ENCODE measurements at places on chromosomes 5 and 9. TPM values are rescaled to one million over a fixed set of nuclear protein-coding genes. Genes with fewer than 3 reads are reported as not detected.

DNA sequence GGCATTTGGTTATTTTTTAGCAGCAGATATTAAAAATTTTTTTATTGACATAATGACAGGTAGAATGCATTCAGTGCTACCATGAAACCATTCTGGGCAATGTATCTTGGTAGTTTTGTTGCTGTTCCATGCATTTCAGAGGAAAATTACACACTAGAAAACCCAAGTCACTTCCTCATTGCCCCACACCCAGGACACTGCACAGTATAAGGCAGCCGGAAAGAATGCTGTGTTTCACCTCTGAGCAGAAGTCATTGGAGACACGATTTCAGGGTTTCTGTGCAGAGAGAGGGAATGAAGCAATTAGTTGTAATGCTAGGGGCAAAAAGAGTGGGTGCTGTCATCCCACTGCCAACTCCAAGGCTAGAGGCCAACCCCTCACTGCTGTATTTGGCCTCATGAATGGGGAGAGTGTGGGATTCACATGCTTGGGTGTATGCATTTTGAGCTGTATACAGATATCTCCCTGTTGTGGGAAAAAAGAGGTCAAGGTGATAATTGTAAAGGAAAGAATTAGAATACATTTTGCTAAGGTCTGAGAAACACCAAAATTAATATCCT, 290.5 kb downstream of the BNC2 start:
- H3K4me1 ChIP-seq, result peaks cover 27% of the 10 kb centered on the region
- no peaks in the 10 kb centered on the region for H3K27me3 ChIP-seq
- no peak for DNase-seq
- H3K4me3 ChIP-seq, result no peak overlapping the region

GRCh38 chr9:2021731-2022130, 6.6 kb downstream of the SMARCA2 start:
- H3K27me3 ChIP-seq, result peaks cover 41% of the 10 kb centered on the region
- no peak for DNase-seq
- no peaks in the 10 kb centered on the region for H3K36me3 ChIP-seq
- peaks cover 62% of the 10 kb centered on the region for H3K4me1 ChIP-seq
- H3K27ac ChIP-seq, result no peak overlapping the region
- no peak overlapping the region for H3K4me3 ChIP-seq

- H3K4me1 ChIP-seq, result no peaks in the 10 kb centered on the region
- DNase-seq, result no peak
- H3K27me3 ChIP-seq, result no peaks in the 10 kb centered on the region
- no peaks in the 10 kb centered on the region for H3K36me3 ChIP-seq
- no peak overlapping the region for H3K4me3 ChIP-seq
Observed at GRCh38 chr5:75668445-75668844, 48.8 kb downstream of the POC5 start.

- peak overlapping the region; percentile 72 for H3K4me3 ChIP-seq
- peaks cover 24% of the 10 kb centered on the region for H3K4me1 ChIP-seq
- no peaks in the 10 kb centered on the region for H3K27me3 ChIP-seq
Observed at GRCh38 chr5:133051061-133051541, 712 bp upstream of the HSPA4 start.

DNA sequence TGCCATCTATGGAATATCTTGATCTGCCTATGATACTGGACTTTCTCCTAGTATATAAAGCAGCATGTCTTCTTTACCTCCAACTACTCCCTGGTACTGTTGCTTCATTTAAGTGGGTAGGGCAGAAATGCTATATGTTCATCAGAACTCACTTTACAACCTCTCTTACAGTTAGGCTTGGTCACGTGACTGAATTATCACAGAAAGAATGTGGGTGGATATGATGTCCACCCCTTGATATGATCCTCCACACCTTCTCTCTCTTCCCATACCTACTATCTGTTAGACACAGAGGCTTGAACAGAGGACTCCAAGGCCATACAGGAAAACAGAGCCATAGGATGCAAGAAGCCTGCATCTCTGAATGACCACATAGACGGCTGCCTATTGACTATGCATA, 19.8 kb downstream of the CRHBP start:
- no peaks in the 10 kb centered on the region for H3K36me3 ChIP-seq
- no peak for DNase-seq
- no peaks in the 10 kb centered on the region for H3K4me1 ChIP-seq
- H3K4me3 ChIP-seq, result no peak overlapping the region

GRCh38 chr5:173456751-173457171, 128.5 kb upstream of the STC2 start:
- no peaks in the 10 kb centered on the region for H3K27me3 ChIP-seq
- H3K4me3 ChIP-seq, result no peak overlapping the region
- H3K4me1 ChIP-seq, result no peaks in the 10 kb centered on the region
- DNase-seq, result no peak
- no peaks in the 10 kb centered on the region for H3K36me3 ChIP-seq

- H3K4me1 ChIP-seq, result 0 out of 2 replicates have a peak, but pooled peaks cover 6% of the 10 kb centered on the region
- no peaks in the 10 kb centered on the region for H3K36me3 ChIP-seq
- H3K27ac ChIP-seq, result no peak overlapping the region
- DNase-seq, result no peak
- H3K4me3 ChIP-seq, result no peak overlapping the region
Observed at GRCh38 chr5:160621526-160621925, 199.9 kb downstream of the PTTG1 start.

Gene UBE2QL1
- total RNA-seq, result 0.83 TPM

Gene LRRC19
- not detected for total RNA-seq

Gene EFNA5
- total RNA-seq, result 7.5 TPM

Data from GM23338 (cell line).